ENCODE measurements at places on chromosomes 11 and 22.

DNA sequence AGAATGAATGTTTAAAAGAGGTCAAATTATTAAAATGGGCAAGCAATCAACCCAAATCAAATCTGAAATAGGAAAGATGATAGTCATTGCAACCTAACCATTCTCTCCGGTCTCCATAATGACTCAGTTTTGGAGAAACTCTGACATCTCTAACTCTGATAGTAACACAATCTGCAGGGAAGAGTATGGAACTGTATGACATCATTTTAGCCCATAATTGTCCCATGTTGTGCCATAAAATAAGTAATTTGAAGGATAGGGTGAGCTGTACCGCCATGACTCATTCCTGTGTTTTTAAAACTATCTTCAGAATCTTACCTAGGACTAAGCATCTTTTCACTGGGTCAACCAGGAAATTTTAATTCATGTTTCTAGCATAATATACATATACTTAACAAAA lies 350.8 kb downstream of the DLG2 start:
- no peak for DNase-seq

DNA sequence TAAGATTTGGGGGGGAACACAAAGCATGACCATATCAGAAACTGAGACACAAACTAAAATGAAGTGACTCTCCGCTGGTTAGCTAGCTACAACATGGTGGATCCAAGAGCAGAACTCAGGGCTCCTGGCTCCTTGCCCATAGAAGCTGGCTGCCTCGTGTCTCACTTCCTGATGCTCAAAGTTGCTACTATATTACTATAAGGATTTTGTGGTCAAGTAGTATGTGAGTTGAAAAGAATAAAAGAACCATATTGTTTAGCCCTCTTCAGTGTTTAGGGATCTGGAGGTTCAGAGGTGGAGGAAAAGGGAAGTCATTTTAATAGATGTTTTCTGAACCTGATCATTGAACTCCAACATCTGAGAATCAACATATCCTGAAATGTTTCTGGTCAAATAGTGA lies 16.9 kb upstream of the SIK2 start:
- no peak for DNase-seq

DNA sequence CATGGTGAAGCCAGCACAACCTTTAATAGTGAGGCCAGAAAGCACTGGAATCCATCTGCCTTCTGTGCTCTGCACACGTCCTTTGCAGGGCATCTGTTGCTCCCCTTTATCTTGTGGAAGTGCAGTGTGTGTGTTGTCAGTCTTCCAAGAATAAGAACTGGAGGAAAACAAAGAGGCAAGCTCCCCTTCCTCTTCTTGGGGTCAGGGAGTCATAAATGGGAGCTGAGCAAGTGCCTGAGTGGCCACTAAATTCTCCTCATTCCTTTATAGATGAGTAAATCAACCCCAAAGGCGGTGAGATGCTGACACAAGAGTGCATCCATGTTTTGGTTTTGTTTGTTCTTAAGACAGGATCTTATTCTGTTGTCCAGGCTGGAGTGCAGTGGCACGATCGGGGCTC lies 38.3 kb downstream of the WT1 start:
- no peak for DNase-seq

- no peak for DNase-seq
These were observed 66.5 kb upstream of the CLDN5 start for GRCh38 chr22:19590696-19591095.

- DNase-seq: no peak
These were observed 120.4 kb upstream of the GRIA4 start for GRCh38 chr11:105489446-105489845.

All from CD4-positive, alpha-beta T cell (primary cell).